Urinary bladder (tissue), 4 donors: ENCODE measurements at places on chromosomes 11 and 22. TPM values are rescaled to one million over a fixed set of nuclear protein-coding genes. Genes with fewer than 3 reads are reported as not detected.

Gene ARHGAP32
- polyA plus RNA-seq: 5.1 TPM

Gene MS4A6E
- 0.34 TPM for polyA plus RNA-seq

Gene OR2AG1
- not detected for polyA plus RNA-seq

Gene ART5
- 0.67 TPM for polyA plus RNA-seq

Gene SLC16A8
- 0.52 TPM for polyA plus RNA-seq

Gene MUC2
- polyA plus RNA-seq: 0.01 TPM

Gene SPDYC
- not detected for polyA plus RNA-seq

Gene CSTF3
- 15.6 TPM for polyA plus RNA-seq

Gene OR52R1
- not detected for polyA plus RNA-seq

Gene NLRP14
- polyA plus RNA-seq: 0.01 TPM

Gene EXPH5
- polyA plus RNA-seq: 0.33 TPM

Gene LRRC56
- polyA plus RNA-seq: 0.96 TPM

Gene RAB39A
- polyA plus RNA-seq: 0.27 TPM

Gene DDT
- polyA plus RNA-seq: 232 TPM

Gene GRAMD1B
- 0.84 TPM for polyA plus RNA-seq

Gene MPEG1
- polyA plus RNA-seq: 12.8 TPM

Gene CCDC87
- 0.43 TPM for polyA plus RNA-seq

Gene VPREB1
- not detected for polyA plus RNA-seq

Gene RRP8
- polyA plus RNA-seq: 24.8 TPM

Gene TREH
- 1.0 TPM for polyA plus RNA-seq

Gene TMEM191C
- 0.80 TPM for polyA plus RNA-seq

Gene FAT3
- 4.1 TPM for polyA plus RNA-seq

Gene ROBO4
- polyA plus RNA-seq: 13.5 TPM

Gene TRIM51
- not detected for polyA plus RNA-seq

Gene SPI1
- polyA plus RNA-seq: 21.0 TPM

Gene BACE1-AS
- polyA plus RNA-seq: 6.0 TPM

Gene C11orf42
- not detected for polyA plus RNA-seq
